ENCODE measurements at places on chromosomes 1 and 21.

- no peak for DNase-seq
Measured at GRCh38 chr21:37828556-37828955, 87.7 kb downstream of the KCNJ6 start.

GRCh38 chr1:58914925-58915324, 131.1 kb upstream of the JUN start:
- DNase-seq = no peak

DNA sequence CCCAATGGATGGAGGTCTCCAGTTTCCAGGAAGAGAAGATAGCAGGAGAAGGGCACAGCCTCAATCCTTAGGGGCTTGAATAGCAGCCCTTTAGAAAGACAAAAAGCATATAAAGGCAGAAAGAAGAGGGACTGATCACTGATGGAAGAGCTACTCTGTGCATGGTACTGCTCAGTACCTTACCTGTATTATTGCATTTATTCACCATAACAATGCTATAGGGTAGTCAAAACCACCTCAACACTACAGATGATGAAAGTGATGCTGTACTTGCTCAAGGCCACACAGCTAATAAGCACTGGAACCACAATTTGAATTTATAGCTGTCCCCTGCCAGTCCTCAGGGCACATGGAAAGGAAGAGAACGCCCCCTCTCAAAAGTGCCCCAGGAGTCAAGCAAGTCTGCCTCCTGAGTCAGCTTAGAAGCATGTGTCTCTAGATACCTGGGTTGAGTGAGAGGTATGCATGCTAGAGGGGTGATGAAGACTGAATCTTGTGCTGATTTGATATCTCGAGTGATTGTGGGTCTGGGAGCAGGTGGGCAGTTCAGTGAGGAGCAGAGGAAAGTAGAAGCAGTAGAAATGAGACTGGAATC, 13.6 kb downstream of the DDAH1 start:
- no peak for DNase-seq

DNA sequence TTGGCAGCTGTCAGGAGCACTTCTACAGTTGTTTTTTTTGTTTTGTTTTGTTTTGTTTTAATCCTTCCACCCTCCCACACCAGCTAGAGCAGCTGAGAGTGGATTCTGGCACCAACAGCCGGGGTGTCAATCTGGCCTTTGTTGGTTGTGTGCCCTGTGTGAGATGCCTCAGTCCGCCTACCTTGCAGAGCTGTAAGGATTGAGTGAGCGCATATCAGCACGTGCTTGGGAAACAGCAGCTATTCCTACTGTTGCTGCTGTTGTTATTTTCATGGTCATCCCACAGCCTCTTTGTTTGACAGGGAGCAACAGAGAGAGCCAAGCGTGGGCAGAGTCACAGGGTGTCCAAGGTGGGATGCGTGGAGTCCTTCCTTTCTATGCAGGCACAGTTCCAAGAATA, 50.4 kb downstream of the PGBD5 start:
- DNase-seq = no peak

- DNase-seq = peak; percentile 12
Measured at GRCh38 chr1:244653439-244654107, 647 bp downstream of the DESI2 start.

DNA sequence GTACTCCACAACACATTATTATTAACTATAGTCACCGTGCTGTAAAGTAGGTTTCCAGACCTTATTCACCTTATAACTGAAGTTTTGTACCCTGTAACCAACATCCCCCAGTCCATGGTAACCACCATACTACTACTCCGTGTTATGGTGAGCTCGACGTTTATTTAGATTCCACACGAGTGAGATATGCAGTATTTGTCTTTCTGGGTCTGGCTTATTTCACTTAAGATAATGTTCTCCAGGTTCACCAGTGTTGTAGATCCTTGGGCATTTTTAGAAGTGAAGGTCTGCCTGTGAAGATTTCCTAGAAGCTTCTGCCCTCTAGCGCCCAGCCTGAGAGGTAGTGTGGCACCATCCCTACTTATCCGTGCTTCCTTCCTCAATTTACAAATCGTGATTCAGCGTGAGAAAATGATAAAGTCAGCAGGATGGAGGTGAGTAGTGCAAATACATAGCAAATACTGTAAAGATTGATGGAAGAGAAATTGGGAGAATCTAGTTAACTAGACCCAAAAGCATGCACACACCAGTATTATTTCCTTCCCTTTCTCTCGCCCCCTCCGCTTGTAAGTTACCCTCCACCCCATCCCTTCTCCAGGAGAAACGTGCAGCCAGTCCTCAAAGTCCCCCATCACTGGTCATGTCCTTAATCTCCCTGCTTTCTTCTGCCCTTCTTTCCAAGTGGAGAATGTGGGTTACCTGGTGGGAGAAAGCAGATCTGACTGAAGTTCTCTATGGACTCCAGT, 36.0 kb upstream of the DISC1 start:
- no peak for DNase-seq

DNA sequence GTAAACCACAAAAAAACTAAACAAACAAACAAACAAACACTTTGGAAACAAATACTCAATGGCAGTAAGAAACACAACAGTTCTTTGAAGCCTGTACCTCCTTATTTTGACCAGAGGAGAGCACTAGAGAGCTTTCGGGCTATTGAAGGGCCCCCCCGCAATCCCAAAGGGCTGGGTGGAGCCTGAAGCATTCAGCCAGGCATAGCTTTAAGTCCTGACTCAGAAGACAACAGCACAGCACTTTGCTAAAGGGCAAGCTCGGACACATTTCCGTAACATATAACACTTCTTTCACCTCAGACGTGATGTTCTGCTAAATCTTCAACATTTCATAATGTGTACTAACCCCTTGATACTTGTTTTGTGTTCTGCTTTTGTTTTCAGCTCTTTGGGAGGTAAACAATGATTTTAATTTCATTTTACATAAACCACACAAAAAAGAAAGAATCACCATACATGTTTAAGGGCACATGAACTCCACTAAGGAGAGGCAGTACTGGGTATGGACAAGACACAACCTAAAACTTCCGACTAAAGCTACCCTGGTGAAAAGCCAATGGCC, 9.7 kb upstream of the SHCBP1L start:
- DNase-seq = no peak

DNA sequence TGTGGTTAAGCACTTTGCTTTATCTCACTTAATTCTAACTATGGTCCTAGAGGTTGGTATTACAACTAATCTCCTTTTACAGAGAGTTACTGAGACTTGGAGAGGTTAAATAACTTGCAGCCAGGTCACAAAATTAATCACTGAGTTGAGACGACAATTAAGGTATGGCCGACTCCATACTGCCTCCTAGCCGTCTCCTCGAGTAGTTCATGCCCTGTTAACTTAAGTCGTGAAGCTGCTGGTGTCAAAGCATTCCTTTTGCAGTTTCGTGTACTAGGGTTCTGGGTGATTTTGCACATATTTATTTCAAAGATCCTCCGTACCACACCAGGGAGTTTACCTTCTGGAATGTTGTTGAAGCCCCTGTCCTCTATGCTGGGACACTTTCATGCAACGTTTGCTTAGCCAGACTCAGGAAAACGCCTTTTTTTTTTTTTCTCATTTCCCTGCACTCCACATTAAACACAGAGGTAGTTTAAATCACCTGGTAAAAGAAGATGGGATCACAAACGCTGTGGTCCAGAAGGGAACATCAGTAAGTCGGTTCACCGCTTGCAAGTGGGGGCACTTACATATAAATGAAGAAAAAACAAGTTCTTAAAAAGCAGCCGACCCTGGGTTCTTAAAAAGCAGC, 570 bp upstream of the NEK7 start:
- DNase-seq = peak; percentile 56

DNA sequence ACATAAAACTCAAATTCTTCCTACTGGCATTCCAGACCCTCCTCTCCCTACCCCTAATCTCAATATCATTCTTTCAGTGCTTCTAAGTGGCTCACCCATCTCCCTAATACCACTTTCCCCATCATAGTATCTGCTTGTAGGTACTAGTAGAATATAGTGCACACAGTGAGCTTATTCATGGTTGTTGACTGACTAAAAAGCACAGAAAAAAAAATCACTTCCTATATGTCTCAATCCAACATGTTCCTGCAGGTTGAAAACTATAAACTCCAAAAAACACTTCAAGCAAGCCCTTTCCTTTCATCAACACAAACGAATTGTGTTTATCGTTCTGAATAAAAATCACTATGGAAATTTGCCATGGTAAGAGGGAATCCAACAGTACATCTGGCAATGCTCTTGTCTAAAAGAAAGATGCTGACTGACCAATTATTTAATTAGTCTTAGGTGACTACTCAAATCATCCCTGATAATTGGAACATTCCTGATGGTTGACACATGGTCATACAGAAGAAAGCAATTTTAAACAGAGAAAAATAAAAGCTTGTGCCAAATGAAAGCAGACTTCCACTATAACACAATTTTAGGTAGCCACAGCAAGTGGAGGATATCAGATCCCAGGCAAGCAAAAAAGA, 87.1 kb downstream of the NDUFS5 start:
- DNase-seq = no peak

All from stimulated activated CD4-positive, alpha-beta T cell treated with anti-CD3 and anti-CD28 coated beads, TNF-alpha, amount 100 ng/mL, for 48 hours (primary cell).